HepG2 (cell line): ENCODE measurements at places on chromosomes 2 and 18. TPM values are rescaled to one million over a fixed set of nuclear protein-coding genes. Genes with fewer than 3 reads are reported as not detected.

GRCh38 chr2:147351784-147352183 lies 493.0 kb upstream of the ACVR2A start:
- DNase-seq, result no peak

GRCh38 chr2:84912984-84913383 lies 7.5 kb downstream of the TMSB10 start:
- DNase-seq, result no peak

DNA sequence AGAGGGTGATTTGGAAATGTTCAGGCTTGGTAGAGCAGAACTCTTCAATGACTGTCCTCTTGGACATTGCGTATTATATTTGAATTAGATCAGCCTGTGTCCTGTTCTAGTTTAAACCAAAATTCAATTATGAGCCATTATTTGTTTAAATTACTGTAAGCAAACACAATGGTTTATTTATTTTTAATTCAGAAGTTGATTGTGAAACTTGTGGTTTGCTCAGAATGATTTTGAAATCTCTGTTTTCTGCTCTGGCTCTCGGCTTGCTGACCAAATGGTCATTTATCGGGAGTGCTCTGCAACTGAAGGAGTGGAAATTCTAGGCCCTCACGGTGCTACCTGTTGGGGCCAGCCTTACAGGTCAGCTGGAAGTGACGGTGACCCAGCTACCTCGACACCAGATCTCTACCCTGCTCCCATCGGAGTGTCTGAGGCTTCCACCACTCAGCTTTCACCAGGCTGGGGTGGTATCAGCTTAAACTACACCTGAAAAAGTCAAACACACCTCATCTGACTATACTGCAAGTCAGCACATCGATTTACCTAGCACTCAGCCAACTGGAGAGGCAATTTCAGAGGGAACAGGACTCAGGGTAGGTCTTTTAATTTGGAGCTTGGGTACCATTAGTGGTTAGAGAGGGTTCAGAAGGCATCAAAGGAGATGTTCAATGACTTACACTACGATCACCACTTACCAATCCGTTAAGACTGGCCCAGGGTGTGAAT lies 36.8 kb upstream of the GPD2 start:
- DNase-seq, result no peak

GRCh38 chr2:173553593-173553992 lies 198.9 kb downstream of the CDCA7 start:
- DNase-seq, result no peak

- DNase-seq, result peak; percentile 52
Observed at GRCh38 chr2:109663721-109664120, 49.6 kb downstream of the SOWAHC start.

DNA sequence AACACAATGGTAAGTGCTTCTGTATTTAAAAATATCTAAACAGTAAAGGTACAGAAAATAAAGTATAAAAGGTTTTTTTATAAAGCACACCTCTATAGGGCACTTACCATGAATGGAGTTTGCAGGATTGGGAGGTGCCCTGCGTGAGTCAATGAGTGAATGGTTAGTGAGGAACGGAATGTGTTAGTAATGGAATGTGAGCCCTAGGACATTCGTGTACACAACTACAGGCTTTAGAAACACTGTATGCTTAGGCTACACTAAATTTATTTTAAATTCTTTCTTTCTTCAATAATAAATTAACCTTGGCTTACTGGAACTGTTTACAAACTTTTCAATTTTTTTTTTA lies 337.9 kb upstream of the SLC39A10 start:
- no peak for DNase-seq

DNA sequence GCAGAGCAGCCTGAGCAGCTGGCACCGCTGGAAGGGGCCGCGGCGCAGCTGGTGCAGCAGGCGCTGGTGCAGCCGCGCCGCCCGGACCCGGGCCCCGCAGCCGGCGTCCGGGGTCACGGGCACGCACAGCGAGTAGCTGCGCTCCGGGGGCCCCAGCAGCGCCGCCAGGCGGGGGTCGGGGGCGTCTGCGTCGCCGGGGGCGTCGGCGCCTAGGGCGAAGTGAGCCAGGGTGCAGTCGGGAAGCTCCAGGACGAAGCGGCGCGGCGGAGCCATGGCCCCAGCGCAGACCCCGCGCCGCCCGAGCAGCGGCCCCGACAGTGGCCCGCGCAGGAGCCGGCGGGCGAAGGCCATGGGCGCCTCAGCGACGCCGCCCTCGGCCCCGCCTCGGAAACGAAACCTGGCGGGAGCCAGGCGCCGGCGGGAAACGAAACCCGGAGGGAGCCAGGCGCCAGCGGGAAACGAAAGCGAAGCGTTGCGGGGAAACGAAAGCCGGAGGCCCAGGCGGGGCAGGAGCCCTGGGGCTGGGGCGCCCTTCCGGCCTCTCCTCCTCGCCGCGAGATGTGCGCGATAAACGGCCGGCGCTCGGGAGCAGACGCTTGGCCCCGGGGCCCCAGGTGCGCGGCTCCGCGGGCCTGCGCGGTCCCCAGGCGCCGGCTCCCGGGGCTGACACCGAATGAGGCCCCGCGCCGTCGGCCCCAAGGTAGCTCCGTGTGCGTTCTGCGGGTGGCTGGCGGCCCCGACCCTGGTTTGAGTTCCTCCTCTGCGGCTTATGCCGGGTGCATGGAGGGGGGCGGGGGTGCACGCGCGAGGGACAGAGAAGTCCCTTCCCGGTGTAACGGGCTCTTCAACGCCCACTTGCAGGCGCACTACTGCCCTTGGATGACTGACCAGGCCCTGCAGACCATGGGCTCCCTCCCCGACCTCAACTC lies at the start of gene CMPK2:
CMPK2 (minus strand) TSS at position 562 of the 929 bp plus-strand sequence; CDS start at position 351, 211 bp downstream.
- peak; percentile 35 for DNase-seq

- DNase-seq, result no peak
Observed at GRCh38 chr18:62715436-62715758, at the start of gene PHLPP1. TSS of gene PHLPP1 (plus strand) at chr18:62715541. CDS start at chr18:62715684, 143 bp downstream.

GRCh38 chr2:11875481-11875880 lies 129.0 kb downstream of the LPIN1 start:
- no peak for DNase-seq

- no peak for DNase-seq
Observed at GRCh38 chr2:217853301-217853881, 149.4 kb downstream of the TNS1 start.

DNA sequence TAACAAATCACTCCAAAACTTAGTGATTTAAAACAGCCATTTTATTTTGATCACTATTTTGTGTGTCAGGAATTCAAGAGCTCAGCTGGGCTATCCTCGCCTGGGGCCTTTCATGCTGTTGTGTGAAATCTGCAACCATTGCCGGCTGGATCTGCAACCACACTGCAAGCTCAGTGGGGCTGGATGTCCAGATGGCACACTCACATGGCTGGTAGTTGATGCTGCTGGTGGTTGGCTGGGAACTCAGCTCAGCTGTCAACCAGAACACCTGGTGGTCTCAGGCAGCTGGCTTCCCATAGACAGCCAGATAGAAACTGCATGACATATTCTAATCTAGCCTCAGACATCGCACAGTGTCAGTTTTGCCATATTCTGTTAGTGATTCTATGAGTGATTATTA lies 30.6 kb upstream of the AP1S3 start:
- DNase-seq, result no peak

- DNase-seq, result peak; percentile 6
Observed at GRCh38 chr18:74898965-74899364, 301.3 kb downstream of the ZNF407 start.

- DNase-seq, result no peak
Observed at GRCh38 chr2:234451242-234451641, 45.6 kb downstream of the ARL4C start.

- no peak for DNase-seq
Observed at GRCh38 chr2:225137971-225138370, 95.7 kb upstream of the DOCK10 start.

GRCh38 chr2:210956101-210956500 lies 399.7 kb downstream of the CPS1 start:
- no peak for DNase-seq

DNA sequence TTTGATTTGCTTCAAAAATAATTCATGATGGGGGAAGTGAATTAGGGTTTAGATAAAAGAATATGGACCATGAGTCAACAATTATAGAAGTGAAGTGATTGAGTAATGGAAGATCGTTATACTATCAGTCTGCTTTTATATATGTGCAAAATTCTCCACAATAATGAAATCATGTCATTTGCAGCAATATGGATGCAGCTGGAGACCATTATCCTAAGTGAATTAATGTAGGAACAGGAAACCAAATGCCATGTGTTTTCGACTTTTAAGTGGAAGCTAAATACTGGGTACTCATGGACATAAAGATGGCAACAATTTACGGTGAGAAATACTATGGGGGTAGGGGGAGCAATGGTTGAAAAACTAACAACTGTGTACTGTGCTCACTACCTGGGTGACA lies 144.7 kb upstream of the SRD5A2 start:
- no peak for DNase-seq

GRCh38 chr2:238424313-238424700 lies 2.4 kb upstream of the ASB1 start:
- DNase-seq, result no peak

- no peak for DNase-seq
Observed at GRCh38 chr2:128797937-128798336, 479.3 kb upstream of the HS6ST1 start.

DNA sequence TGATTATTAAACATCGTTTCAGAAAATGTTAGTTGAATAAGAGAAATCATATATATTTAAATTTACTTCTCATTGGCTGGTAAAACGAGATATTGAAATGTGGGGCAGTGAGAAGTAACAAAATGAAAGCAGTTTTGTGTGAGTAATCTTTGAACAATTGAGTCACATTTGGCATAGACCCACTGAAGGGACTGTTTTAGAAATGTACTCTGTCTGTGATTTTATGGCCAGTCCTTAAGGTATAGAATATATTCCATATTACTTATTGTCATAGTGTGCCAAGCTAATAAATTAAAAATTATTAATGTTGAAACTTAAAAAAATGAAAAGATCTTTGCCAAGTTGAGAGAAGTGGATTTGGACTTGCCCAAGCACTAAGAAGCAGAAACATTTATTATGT lies 222.4 kb upstream of the COL3A1 start:
- no peak for DNase-seq

GRCh38 chr18:71250191-71250590 lies 961.3 kb downstream of the SOCS6 start:
- no peak for DNase-seq

DNA sequence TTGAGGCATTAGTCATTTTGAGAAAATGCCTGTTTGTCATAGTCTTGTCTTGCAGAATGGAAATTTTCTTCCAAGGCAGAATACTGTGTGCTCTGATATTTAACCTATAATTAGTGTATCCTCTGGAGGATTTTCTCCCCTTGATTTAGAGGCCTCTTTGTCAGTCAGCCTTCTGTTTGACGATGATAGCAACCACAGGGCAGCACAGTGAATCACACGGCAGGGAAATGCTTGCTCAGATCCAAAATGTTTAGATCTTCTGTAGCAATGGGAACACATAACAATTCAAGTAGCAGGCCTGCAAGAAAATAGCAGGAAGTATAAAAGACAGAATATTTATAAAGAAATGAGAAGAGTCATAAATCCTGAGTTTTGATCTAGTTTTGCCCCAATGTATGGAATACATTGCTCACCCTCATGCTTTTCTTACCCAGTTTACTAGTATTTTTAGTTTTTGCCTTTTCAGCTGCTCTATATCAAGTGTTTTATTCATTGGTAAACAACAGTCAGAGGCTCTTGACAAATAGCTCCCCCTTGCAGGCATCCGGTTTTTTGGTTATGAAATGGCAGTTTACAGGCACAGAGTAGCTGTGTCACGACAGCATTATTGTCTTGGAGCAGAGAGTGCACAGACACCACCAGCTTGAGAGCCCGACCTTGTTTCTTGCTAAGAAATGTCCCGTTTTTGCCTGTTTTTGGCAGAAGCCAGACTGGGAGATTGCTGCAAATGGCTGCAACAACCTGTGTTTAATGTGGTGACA lies 185.1 kb downstream of the MYO3B start:
- no peak for DNase-seq

GRCh38 chr18:53843763-53844162 lies 380.7 kb downstream of the MBD2 start:
- DNase-seq, result no peak

- DNase-seq, result no peak
Observed at GRCh38 chr2:217223222-217223930, 363.5 kb upstream of the TNP1 start.

GRCh38 chr2:164764996-164765395 lies 76.6 kb downstream of the COBLL1 start:
- no peak for DNase-seq

DNA sequence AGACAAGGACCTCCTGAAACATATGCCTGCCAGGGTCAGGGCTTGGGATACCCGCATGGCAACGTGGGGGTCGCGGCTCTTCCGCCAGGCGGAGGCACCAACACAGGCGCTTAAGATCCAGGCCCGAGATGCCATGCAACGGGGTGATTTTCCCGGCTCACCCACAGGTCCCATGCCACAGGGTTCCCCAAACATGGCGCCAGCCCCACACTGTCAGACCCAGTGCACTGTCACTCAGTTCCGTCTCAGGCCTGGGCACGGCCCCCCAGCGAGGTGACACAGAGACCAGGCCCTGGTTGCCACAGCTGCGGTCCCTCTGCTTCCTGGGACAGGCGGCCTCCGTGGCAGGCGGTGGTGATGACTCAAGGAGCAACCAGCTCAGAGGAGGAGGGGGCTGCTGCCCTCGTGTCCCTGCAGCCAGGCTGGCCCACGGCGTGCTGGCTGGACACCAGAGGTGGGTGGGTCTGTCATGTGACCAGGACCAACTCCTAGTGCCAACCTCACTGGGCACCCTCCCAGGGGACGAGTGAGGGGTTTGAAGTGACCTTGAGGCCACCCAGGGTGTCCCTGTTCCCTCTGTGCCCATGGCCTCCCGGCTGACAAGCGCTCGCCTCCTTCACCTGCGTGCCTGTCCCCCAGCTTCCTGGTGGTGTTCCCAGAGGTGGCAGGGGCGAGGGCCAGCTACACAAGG lies 4.9 kb downstream of the PDCD1 start:
- no peak for DNase-seq

- DNase-seq, result no peak
Observed at GRCh38 chr2:103459283-103459682, 697.5 kb downstream of the TMEM182 start.

DNA sequence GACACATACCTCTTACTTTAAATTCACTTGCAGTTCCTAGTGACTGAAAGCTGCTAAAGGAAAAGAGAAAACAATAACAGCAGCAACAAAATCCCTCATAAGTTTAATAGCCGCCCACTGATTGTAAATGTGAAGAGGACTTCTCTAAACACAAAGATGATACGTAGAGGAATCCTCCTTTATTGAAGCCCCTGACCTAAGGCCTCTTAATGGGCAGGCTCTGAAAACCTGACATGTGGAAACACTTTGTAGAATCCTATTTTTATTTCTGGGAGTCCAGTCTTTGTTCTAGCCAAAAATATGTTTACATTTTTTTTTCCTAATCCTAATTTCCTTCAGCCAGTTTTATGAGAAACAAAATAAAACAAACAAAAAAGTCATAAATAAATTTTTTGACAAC lies 1277.7 kb upstream of the CELF4 start:
- DNase-seq, result no peak

Gene TMEM163
- not detected in 2 replicates for total RNA-seq

Gene TWIST2
- total RNA-seq, result 0.11 TPM in 1 of 2 replicates, not detected in the other

Gene PHOSPHO2
- total RNA-seq, result 11.4 and 14.6 TPM in 2 replicates

Gene LBX2
- 4.0 and 8.1 TPM in 2 replicates for total RNA-seq

Gene DSC2
- 19.6 and 24.9 TPM in 2 replicates for total RNA-seq

Gene AP1S3
- 16.3 and 26.3 TPM in 2 replicates for total RNA-seq

Gene PRKAG3
- total RNA-seq, result not detected in 2 replicates

Gene PSMD1
- total RNA-seq, result 191 and 287 TPM in 2 replicates

Gene XDH
- total RNA-seq, result not detected in 2 replicates

Gene IGFBP5
- total RNA-seq, result not detected in 2 replicates

Gene ATP8B1
- 3.7 and 4.0 TPM in 2 replicates for total RNA-seq

Gene LOXL3
- 0.39 and 0.55 TPM in 2 replicates for total RNA-seq

Gene GPR55
- not detected in 2 replicates for total RNA-seq

Gene PFN4
- 0.20 TPM in 1 of 2 replicates, not detected in the other for total RNA-seq
